Renal cortical epithelial cell (primary cell): ENCODE measurements at places on chromosomes 2 and 18. TPM values are rescaled to one million over a fixed set of nuclear protein-coding genes. Genes with fewer than 3 reads are reported as not detected.
A peak's percentile ranks its signal among the peaks of the same experiment; 100 is the strongest.

DNA sequence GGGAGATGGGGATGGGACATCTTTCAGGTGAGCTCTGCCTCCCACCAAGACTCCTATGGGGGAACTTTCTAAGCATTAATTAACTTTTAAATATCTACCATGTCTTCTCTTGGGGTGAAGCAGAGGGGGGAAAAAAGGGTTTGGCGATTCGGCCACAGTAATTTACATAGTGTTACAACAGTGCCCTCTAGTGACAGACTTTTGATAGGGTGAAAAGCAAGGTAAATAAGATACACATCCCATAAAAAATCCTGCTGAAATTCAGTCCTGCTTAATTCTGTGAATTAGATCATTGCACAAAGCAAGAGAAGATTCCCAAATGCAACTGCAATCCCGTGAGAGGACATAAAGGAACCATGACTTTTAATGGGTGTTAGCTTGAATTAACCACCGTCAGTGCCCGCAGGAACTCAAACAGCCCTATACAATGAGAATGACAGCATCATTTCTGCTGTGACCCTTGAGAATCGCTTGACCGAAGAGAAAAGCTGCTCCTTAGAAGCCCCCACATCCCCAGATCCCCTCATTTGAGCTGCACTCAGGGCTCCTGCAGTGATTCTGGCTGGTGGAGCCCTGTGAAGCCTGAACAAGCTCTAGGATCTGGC is 32.8 kb downstream of the FAM124B start:
- DNase-seq: peak; percentile 46

GRCh38 chr2:235030936-235031335 is 79.1 kb downstream of the SH3BP4 start:
- no peak for DNase-seq

DNA sequence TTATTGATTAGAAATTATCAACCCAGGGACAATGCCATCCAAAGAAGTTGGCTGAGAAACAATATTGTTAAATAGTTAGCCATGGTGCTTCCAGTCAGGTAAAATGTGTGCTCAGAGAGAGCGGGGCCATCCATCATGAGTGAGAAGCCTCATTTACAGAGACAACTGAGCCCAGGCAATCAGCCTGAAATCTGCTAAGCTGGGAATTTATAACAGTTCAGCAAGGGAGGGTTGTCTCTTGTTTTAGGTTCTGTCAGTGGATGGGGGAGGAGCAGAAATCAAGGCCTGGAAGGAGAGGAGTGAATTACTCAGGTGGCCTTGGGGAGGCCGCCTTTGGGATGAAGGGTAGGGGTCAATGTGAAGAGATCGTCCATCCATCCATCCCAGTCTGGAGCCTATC is 102.5 kb upstream of the ST8SIA3 start:
- DNase-seq: no peak

DNA sequence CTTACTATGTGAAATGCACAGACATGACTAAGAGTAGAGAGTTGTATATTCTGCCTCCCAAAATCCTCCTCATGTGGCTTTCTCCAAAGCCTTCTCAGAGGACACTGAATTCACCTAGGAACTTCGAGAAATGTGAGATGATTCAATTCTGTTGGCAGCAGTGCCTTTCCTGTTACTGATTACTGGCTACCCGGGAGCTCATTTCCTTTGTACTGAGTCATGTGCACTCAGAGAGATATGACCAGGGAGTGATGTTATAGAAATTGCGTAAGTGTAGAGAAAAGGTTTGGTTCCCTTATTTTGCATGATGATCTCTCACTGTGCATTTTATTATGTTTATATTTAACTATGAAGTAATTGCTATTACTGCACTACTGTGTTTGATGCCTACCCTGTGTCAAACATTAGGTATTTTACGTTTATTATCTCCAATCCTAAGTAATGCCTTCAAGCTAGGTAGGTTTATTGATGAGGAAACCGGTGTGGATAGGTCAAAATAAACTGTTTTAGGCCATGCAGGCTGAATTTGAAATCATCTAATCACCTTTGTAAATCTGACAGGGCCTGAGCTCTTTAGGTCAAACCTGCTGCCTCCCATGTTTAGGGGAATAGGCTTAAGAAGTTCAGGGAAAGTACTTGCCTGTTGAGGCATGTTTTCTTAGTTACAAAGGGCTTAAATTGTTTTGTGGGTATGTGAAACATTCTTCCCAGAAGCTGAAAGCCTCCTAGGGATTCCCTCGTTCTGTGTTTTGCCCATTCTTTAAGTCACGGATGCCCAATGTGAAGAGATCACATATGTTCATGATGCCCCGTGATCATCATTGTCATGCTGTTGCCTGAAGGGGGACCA is 86.8 kb downstream of the FMNL2 start:
- peak; percentile 99 for DNase-seq

DNA sequence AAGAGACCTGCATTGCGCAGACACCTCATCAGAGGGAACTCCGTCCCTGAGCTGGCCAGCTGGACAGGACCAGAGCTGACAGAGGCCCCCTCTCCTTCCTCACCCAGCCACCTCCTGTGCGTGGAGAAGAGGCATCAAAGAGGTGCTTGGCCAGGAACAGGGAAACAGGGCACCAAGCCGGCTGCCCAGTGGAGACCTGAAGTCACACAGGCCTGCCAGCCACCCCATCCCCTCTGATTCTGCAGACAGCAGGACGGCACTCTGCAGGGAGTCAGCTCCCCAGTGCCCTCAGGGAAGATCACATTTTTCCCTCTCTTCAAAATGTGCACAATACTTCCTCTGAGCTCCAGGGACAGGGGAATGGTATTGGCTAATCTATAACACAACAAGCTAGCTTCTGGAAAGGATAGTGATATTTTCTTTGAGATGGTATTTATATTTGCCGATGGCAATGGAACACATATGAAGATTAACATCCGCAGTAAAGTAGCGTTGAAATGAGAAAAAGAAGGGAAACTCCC is 30.5 kb downstream of the SLC1A4 start:
- no peak for DNase-seq

DNA sequence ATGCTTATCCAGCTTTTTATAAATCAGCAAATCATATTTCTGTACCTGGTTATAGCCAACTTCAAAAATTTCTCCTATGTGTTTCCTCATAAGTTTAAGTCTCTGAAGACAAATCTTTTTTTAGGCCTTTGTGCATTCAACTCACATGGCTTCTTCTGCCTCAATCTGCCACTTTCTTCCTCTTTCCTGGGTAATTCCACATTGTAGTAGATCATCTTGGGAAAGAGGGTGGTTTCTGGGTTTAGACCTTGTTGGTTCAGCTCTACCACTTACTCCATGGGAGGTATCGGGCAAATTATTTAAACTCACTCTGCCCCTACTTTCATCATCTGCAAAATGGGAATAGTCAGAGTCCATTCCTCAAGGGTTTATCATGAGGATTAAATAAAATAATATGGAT is 707.0 kb upstream of the ZEB2 start:
- no peak for DNase-seq

DNA sequence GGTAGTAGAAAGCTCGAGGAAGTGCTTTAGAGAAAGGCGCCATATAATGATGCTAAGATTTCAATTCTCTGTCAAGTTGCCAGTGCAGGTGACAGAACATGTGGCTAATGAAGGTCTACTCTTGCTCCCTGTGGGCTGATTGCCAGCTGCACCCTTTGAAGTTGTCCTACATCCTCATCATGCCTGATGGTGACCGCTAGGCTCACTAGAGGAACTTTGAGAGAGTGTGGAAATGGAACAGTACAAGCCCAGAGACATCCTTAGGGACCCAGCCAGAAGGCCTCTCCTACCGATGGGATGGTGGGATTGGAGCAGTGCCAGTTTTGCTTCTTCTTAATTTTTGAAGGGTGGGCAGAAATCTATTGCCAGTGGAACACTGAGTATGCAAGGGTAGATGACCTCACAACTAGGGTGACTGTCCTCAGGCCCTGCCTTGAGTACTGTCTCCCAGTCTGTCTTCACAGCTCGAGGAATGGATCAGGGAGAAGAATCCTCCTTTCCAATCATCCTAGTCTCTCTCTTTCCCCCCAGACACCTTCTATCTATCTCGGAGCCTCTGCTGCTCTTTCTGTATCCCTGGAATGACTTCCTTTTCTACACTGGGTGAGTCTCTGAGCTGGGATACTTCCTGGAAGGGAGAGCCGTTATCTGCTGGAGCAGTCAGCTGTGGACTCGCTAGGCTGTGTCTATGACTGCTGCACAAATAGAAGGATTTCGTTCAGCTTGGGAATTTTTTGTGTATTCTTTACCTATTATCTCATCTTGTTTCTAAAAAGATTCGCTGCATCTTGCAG is 33.5 kb downstream of the LGALSL start:
- no peak for DNase-seq

DNA sequence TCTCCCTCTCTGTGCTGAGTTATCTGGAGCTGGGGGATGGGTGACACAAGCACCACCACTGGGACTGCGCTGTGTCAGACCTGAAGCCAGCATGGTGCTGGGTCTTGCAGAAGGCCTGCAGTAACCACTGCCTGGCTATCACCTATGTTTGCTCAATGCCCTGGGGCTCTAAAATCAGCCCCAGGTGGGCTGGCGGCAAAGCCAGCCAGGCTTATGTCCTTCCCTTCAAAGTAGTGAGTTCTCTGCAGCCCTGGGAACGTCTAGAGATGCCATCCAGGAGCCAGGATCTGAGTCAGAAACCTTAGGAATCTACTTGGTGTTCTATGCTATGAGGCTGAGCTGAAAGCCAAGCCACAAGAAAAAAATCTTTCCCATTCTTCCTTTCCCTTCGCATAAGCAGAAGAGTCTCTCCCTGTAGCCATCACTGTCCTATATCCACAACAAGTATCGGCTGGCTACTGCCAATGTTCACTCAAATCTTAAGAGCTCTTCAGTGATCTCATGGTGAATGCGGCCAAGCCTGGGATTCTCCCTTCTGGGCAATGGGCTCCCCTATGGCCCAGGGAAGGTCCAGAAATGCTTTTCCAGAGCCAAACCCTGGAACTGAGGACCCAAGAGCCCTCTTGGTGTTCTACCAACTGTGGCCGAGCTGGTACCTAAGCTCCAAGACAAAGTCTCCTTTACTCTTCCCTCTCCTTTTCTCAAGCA is 248.7 kb downstream of the ZNF385B start:
- no peak for DNase-seq

GRCh38 chr2:169315357-169315756 is 47.0 kb downstream of the LRP2 start:
- no peak for DNase-seq

DNA sequence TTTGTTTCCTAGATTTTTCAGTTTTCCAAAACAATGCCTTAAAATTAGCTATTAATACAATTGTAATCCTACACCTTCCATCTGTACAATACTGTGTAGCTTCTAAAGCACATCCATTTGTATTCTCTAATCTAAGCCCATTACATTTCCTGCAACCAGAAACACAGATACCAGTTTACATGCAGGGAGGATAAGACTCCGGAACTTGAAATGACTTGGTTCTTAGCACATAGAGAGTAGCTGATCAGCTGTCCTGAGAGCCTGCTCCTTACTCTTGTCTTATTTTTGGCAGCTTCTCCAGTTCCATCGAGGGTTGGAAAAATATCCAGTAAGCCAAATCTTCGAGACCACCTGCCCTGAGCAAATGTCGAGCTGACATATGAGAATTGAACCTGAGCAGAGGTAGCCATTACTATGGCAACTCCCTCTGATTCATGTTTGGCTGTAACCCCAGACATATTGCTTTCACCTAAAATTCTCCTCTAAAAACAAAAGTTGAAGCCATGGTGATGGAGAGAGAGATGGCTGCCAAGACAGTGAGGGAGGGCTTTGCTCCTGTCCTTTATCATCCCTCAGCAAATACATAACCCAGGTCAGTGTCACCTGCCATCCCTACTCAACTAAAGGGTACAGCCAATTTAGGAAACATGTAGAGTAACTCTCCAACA is 542.8 kb downstream of the IRS1 start:
- DNase-seq: peak; percentile 31

DNA sequence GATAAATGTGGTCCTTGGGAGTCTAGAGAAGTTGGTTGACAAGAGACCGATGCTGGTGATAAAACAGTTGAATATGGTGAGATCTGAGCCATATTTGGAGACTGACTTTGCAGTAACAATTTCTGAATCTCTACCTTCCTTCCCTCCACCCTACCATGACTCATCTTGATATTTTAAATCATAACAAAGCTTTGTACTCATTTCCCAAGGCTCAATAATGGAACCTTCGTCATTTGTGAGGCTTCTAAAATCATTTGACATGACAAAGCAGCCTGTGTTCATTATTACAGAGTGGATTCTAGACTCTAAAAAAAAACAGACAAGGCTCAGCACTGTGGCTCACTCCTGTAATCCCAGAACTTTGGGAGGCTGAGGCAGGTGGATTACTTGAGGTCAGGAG is 38.5 kb upstream of the PDCL3 start:
- DNase-seq: no peak

DNA sequence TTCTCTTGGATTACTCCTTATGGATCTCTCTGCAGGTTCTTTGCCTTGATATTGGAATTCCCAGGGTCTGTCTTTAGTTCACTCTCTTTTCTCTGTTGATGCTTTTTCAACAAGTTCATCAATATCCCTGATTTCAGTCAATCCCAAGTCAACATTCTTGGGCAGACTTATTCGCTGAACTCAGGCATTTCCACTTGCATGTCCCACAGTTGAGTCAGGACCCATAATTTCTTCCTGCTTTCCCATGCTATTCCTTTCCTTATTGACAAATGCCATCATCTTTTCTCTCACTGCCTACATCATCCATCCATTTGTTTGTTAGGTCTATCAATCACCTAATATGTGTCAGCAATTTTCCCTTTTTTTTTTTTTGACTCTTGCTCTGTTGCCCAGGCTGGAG is 11.6 kb downstream of the GPD2 start:
- DNase-seq: no peak

DNA sequence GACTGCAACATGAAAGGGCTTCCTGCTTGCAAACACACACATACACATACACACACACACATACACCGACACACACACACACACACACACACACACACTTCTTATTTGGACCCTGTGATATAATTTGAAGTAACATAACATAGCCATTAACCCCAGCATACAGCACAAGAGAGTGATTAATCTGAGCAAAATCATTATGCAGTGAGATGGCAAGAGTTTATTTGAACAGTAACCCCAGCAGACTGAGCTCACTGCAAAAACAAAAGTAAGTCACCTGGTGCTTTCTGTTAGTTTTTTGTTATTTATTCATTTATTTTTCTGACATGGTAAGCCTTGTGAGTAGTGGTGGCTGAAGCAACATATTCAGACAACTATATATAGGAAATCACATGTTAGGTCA is 93.7 kb downstream of the NOL4 start:
- peak; percentile 21 for DNase-seq

DNA sequence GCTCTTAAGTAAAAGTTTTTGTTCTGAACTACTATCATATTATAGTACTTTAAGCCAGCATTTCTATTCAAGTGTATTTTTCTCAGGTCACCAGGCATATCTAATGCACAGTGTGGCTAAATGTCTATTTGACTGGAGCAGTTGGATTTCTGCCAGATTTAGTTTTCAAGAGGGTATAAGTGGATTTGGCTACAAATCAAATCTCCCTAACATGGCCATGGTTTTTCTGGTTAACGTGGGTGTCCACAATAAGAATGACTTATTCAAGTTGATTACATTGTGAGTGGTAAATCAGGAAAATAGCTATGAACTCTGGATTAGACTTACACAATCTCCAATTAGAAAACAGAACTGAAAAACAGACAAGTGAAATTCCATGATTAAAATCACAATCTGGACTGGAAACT is 5.7 kb upstream of the CHN1 start:
- DNase-seq: peak; percentile 33

AGXT gene
- total RNA-seq: not detected in 2 replicates

RAMP1 gene
- 0.50 and 2.6 TPM in 2 replicates for total RNA-seq

IL1R1 gene
- total RNA-seq: 21.5 and 62.7 TPM in 2 replicates

UGT1A4 gene
- total RNA-seq: 1.2 and 3.8 TPM in 2 replicates

SKA1 gene
- total RNA-seq: 0.20 and 7.8 TPM in 2 replicates

BCL11A gene
- 0.80 and 1.0 TPM in 2 replicates for total RNA-seq

NOSTRIN gene
- total RNA-seq: 3.1 and 6.6 TPM in 2 replicates

CNGA3 gene
- total RNA-seq: not detected in 2 replicates

SERPINB10 gene
- total RNA-seq: not detected in 2 replicates

MC4R gene
- total RNA-seq: not detected in 2 replicates

VIT gene
- 0.15 and 0.52 TPM in 2 replicates for total RNA-seq
